ENCODE measurements at places on chromosomes 7 and 10.

- DNase-seq = no peak
These were observed 650.5 kb upstream of the SORCS1 start for GRCh38 chr10:107814865-107815487.

- no peak for DNase-seq
These were observed 31.2 kb upstream of the GARS1 start for GRCh38 chr7:30563326-30563942.

- no peak for DNase-seq
These were observed 118.2 kb upstream of the PPIF start for GRCh38 chr10:79229071-79229541.

DNA sequence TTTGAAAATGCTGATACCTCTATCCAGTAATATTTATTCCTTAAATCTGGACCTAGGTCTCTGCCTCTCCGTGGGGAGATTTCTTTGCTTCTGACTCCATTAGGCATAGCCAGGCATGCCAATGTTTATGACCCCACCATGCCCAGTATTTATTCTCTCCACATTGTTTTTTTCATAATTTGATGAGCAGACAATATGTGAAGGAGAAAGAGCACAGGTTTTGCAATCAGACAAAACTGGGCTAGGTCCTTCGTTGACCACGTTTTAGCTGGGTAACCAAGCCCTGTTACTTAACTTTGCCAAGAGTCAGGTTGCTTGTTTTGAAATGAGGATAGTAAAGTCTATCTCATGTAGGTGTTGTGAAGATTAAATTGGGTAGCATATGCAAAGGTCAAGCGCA, 21.6 kb upstream of the PRPS1L1 start:
- no peak for DNase-seq

DNA sequence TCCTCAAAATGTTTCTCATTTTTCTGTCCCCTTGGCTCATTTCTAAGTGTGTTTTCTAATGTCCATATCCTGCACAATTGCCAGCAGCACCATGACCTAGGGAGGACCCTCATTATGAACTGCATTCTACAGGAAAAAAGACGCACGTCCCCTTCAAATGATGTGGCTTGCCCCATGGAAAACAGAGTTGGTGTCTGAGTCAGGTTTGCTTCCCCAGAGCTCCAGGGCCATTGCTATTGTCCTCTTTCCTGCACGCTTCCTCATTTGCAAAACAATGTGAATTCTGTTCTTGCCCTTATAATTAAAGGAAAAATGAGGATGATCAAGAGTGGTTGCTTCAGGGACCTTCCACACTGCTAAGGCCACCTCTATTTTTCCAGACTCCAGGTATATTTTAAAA, 14.7 kb upstream of the ASB4 start:
- no peak for DNase-seq

DNA sequence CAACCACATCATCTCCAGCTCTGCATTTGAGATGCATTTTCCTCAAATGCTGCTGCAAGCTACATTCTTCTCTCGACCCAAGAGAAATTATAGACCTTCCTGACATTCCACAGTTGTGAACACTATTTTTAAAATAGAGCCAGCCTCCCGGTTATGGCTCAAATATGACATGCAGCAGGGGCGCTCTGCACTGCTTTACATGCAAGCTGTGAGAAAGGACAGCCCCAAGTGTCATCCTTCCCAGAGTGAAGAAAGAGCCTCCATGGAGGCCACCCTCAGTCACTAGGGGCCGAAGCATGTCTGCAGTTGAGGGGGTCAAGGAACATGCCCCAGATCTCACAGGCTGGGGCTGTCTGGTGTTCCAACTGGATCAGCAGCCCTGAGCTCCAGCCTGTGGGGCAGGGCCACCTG, 63.9 kb upstream of the CHST15 start:
- no peak for DNase-seq

All from T-helper 2 cell (primary cell).